Fibroblast of the aortic adventitia (primary cell): ENCODE measurements at places on chromosomes 1 and 21.

DNA sequence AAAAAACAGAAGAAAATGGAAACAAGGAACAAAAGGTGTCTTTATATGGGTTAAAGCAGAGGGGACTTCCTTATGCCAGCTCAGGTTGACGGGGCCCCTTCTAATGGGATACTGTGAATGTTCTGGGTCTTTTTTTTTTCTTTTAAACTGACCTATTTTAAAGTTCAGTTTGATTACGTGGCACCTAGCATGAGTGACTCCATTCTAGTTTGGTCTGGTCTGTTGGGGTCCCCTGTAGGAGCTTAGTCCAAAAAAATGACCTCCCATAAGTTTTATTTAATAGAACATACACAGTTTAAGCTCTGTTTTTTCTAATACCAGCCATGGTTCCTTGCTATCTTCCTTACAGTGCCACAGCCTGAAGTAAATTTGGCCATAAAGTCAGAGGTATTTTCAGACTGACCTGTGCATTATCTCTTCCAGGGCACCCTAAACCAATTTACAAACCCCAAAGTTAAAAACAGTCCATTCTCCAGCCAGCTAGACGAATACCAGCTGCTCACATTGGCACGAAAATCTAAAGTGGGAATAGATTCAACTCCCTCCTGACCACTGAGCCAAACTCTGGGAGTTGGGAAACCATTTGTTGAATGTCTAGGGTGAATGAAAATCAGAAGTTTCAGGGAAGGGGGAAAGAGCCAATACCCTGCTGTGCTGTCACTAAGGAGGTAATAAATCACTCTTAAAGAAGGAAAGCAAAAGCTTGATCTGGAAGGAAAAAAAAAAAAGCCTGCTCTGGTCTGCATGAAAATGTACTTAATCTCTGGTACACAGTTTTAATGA is 42.4 kb downstream of the AKNAD1 start:
- DNase-seq, result peak; percentile 95

- peak; percentile 67 for DNase-seq
Measured at GRCh38 chr1:92356956-92357355, 58.1 kb downstream of the RPAP2 start.

DNA sequence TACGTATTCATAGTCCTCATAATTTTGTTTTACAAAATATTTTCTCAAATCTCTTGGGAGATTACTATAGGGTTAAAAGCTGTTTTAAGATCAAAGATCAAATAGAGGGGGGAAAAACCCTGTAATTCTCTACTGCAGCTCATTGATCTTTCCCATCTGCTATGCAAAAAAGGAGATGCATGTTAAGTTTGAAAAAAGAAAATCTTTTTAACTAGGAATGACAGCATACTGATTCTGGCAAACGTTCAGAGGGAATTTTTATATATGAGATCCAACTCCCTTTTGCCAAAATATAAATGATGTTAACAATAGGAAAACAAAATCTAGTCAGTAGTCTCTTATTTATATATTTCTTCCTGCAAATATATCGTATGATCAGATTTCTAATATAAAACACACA is 69.1 kb downstream of the SMYD3 start:
- no peak for DNase-seq

GRCh38 chr1:156925154-156926010 is 5.0 kb downstream of the LRRC71 start:
- no peak for DNase-seq

GRCh38 chr1:23019863-23020625 is 776 bp downstream of the KDM1A start:
- peak; percentile 42 for DNase-seq

GRCh38 chr1:1305300-1306069 is 2.2 kb downstream of the ACAP3 start:
- peak; percentile 73 for DNase-seq

DNA sequence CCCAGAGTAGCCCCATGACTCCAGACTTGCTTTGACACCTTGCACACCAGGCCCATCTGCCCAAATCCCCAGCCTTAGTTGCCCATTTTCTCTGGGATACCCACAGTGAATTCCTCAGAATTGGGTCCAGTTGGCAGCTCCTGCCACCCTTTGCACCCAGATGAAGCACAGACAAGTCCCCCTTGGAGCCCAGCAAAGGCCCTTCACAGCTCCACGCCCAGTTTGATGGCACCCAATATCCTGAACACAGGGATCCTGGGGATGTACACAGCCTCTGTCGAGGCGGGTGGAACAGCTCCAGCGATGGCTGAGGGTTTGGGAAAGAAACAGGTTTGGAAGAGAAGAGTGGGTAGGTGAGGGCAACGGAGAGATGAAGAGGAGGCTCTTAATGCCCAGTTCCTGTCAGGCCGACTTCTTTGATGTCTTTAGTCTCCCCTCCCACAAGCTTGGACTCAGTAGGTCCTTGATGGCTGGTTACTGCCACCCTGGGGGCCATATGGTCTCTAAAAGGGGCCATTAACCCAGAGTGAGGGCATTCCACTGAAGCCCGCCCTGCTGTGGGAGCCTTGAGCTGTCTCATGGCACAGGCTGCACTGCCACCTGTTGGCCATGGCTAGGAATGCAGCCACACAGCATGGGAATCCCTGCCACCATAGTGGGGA is 21.7 kb downstream of the TMEM53 start:
- DNase-seq, result peak; percentile 61

- DNase-seq, result peak; percentile 52
Measured at GRCh38 chr1:9242338-9242969, 7.9 kb downstream of the H6PD start.

- DNase-seq, result no peak
Measured at GRCh38 chr1:27306892-27307761, 14.8 kb upstream of the TMEM222 start.

GRCh38 chr1:234713859-234714258 is 103.9 kb upstream of the IRF2BP2 start:
- no peak for DNase-seq

GRCh38 chr1:55723001-55723400 is 507.8 kb upstream of the USP24 start:
- no peak for DNase-seq

GRCh38 chr1:153510984-153511410 is 24.8 kb downstream of the S100A6 start:
- DNase-seq, result peak; percentile 84

GRCh38 chr1:218219460-218219859 is 65.6 kb upstream of the RRP15 start:
- no peak for DNase-seq

- DNase-seq, result no peak
Measured at GRCh38 chr21:45724345-45724961, 80.9 kb downstream of the PCBP3 start.

DNA sequence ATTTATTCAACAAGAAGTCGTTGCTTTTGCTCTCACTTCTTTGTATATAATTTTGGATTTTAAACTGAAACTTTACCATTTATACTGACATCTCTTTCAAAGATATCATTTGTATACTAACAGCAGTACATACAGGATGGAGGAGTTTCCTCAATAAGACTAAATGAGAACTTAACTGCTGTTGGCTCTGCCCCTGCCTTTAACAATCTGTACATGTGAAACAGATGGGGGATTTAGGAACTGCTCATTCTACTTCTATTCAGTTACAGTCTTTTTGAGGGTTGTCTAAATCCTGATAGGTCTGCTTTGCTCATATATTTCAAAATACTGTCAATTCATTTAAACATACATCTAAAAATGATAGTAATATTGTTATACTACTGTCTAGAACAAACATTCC is 663.2 kb downstream of the ADGRL2 start:
- no peak for DNase-seq

GRCh38 chr1:40858856-40859416 is 3.2 kb downstream of the CITED4 start:
- DNase-seq, result no peak

DNA sequence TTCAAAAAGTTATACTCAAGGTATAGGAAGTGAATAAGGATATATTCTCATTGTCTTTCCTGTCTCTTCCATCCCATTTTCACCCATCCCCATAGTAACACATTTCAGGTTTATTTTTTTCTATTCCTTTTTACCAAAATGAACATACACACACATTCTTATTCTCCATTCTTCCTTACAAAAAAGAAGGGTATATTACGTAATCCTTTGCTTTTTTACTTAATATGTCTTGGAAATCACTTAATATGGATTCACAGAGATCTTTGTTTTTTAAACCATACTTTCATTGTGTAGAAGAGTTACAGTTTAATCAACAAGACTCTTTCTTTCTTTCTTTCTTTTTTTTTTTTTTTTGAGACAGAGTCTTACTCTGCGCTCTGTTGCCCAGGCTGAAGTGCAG is 128.2 kb upstream of the BMP8A start:
- no peak for DNase-seq

- DNase-seq, result peak; percentile 2
Measured at GRCh38 chr21:18384771-18385170, 18.8 kb downstream of the TMPRSS15 start.

GRCh38 chr1:193657552-193657951 is 471.1 kb upstream of the B3GALT2 start:
- no peak for DNase-seq

DNA sequence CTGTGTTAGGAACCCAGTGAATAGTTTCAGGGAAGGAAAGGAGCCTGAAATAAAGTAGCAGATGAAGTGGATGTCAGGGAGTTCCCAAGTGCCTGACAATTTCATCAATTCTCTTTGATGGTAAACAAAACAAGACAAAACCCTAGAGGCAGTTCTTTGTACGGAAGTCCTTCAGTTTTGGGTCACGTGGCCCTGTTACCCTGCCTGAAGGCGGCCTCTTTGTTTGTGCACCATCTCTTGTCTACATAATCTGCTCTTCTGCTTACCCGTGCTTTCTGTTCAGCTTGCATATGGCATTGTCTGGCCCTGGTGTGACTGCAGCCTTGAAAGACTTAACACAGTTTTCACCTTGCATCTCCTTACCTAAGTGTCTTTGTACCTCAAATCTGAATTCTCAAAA is 166.7 kb upstream of the DUSP10 start:
- no peak for DNase-seq

DNA sequence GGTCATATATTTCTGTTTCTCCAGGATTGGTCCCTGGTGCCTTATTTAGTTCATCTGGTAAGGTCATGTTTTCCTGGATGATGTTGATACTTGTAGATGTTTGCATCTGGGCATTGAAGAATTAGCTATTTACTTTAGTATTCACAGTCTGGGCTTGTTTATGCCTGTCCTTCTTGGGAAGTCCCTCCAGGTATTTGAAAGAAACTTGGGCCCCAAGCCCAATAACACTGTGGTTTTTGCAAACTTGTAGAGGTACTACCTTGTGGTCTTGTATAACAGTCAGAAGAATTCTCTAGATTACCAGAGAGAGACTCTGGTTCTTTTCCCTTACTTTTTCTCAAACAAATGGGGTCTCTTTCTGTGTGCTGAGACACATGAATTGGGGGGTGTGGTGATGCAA is 251.4 kb upstream of the B3GALT2 start:
- no peak for DNase-seq

DNA sequence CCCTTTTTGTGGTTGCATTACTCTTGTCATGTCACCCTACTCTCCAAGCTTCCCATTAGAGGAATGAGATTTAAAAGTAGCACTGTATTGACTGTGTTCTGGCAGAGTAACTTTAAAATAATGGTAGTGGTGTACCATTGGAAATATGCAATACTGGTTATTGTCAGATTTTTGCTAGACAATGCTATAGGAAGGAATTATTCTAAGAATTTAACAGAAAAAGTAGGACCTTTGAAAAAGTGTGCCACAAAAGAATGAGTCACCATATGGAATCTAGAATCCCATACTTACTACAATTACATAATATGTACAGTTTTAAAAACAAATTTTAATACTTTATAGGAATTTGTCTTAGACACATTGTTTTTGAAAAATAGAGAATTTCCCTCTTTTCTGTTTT is 13.8 kb downstream of the MIER1 start:
- peak; percentile 68 for DNase-seq

DNA sequence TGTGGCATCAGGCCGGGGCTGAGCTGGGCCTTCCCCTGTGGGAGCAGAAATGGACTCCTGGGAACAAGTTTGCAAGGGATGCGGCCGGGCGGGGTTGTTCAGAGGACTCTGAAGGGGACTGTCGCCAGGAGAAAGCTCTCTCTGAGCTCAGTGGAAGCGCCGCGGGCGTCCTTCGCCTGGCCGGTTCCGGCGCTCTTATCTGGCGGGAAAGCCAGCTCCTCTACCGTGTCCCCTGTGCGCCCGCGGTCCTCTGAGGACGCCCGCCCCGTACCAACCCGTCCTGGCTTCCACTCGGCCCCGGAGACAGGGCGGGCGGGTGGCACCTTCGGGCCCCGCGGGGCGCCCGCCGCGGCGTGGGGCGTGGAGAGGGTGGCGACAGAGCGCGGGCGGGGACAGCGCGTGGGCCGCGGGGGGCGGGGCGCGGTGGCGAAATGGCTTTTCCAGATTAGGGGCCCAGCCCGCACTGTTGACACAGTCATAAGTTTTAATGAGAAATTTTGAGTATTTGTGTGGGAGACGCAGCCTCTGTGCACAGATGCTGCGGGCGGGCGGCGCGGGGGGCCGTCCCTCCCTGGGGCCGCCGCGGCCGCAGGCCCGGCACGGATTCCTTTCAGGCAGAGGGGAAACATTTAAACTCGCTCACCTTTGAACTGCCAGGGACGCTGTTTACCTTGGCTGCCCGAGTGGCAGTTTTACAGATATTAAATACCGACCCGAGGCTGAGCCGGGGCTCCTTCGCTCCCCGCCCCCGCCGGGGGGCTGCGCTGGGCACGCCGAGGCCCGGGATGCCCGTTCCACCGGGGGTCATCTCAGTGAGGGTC is 70.2 kb downstream of the FOXD2 start:
- no peak for DNase-seq

GRCh38 chr1:108685529-108685928 is 6.6 kb upstream of the PRPF38B start:
- no peak for DNase-seq
